ENCODE measurements at places on chromosomes 12 and 14.

- DNase-seq, result no peak
Observed at GRCh38 chr14:87387806-87388205, 605.2 kb downstream of the GALC start.

- no peak for DNase-seq
Observed at GRCh38 chr12:124534776-124535740, 32.4 kb downstream of the NCOR2 start.

DNA sequence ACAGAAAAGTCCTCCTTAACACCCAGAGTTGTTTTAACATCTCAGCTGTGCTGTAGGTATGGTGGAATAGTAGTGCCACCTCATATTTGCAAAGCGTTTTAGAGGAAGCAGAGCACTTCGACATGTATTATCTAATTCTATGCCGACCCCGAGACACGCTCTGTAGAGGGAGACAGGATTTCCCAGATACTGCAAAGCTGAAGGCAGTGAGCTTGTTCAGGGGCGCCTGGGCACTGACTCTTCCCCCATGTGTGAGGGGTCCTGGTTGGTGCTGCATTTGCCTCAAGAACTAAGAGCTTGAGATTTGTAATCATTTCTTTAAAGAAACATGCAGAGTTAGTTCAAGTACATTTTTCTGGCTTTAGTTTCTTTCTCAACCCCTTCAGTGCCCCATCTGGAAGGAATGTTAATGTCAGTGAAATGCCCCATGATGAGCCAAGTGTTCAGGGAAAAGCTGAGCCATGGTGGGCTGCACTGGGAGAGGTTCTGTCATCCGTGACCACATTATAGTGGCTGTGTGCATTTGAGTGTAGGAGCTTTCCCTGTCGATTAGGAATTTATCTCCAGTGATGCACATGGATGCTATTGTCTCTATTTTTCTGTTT lies 66.3 kb downstream of the MBIP start:
- DNase-seq, result peak; percentile 7

DNA sequence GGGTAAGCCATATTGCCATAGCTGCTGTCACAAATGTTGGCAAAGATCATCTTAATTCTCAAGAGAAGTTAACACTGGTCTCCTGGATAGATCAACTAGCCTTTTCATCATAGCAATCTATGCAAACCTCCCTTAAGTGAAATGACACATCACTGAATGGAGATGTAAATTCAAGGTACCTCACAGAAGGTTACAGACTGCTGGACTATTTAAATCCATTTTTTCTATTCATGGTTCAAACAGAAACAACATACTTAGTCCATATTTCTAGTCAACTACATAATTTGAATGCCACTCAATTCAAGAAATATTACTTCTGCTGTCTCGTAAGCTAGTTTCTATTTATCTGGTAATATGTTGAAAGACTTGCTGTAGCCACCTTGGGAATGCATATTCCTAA lies 748.3 kb downstream of the C12orf50 start:
- DNase-seq, result no peak

DNA sequence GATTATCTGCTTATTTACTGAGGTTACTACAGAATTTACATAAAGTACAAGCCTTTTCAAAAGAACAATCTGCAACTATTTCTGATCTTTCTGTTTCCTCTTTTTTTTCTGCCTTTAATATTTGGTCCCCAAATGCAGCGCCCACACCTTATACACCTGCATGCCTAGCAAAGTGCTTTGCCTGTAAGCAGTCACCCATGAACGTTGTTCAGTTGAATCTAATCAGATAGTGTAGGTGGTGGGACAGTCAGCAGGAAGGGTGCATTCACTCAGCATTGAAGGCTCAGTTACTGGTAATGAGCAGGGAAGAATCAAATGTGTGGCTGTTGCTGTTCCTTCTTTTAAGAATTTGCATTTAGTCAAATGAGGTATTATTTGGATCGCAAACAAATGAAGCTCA lies 108.4 kb downstream of the GPR135 start:
- DNase-seq, result no peak

DNA sequence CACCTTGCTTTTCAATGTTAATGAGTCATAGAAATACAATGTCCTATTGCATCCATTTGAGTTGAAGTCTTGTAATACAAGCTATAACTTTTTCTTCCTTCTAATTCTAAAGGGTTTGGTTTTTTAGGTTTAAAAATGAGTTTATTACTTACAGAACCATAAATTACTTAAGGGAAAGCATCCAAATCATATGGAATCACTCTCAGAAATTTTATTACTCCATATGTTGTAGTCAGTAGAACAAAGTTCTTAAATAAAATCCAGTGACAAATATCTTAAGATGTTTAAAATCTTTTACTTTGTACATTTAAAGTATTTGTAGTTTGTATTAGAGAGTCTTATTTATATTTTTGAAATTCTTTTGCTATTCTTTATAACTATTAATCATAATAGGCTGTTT lies 253.2 kb downstream of the IPO8 start:
- DNase-seq, result no peak

GRCh38 chr14:94346841-94347240 lies 23.7 kb upstream of the SERPINA6 start:
- DNase-seq, result no peak

- peak; percentile 72 for DNase-seq
Observed at GRCh38 chr12:18139989-18140596, 50.1 kb upstream of the RERGL start.

- DNase-seq, result no peak
Observed at GRCh38 chr12:18428416-18428815, 167.1 kb downstream of the PIK3C2G start.

DNA sequence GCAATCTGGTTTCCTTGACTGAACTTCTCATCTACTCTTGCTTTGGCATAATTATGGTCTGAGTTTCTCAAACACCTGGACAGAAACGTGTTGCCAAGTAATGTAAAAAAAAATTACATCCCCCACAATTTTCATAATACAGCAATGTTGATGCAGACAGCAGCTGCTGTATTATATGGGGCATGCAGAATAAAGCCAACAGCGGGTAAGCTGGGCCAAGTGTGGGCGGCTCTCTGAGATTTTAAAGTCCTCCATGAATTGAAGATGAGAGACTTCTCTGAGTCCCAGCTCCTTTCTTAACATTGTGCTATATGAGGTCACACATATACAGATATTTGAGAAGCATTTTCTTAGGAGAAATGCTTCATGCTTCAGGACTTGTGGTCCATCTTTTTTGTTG lies 881.2 kb downstream of the GALC start:
- DNase-seq, result no peak

DNA sequence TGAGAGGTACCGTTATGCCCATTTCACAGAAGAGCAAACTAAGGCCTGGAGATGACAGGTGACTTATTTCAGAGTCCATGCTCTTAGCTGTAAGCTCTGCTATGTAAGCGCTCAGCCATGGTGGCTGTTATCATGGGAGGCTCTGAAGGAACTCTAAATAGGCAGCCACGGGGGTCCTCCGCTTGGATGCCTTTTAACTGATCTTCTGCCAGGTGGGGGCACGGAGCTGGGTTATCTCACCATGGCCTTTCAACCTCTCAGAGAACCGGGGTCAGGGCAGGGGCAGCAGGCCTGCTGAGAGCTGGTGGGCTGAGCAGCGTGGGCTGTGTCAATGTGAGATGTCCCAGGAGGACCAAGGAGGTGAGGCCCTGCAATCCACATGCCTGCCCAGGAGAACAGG lies 49.7 kb upstream of the RBM19 start:
- no peak for DNase-seq

DNA sequence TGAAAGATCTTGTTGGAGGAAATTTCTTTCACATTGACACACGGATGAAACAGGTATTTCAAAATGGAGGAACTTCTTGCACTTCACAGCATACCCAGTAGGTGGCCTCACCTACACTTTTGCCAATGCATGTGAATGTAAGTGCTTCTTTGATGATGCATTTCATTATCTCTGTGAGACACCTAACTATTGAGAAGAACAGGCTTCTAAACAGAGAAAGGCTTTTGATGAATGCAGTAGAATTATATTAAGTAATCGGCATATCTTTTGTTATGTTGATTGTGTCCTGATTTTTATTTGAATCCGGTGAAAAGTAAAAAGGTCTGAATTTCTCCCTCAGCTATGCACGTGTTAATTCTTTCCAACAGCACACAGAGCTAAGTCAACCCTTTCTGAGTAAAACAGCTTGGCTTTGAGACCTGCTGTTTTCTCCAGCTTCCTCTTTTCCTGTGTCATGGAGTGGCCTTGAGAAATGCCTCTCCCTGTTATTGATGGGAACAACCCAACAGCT lies 399.0 kb downstream of the NAV3 start:
- DNase-seq, result peak; percentile 46

DNA sequence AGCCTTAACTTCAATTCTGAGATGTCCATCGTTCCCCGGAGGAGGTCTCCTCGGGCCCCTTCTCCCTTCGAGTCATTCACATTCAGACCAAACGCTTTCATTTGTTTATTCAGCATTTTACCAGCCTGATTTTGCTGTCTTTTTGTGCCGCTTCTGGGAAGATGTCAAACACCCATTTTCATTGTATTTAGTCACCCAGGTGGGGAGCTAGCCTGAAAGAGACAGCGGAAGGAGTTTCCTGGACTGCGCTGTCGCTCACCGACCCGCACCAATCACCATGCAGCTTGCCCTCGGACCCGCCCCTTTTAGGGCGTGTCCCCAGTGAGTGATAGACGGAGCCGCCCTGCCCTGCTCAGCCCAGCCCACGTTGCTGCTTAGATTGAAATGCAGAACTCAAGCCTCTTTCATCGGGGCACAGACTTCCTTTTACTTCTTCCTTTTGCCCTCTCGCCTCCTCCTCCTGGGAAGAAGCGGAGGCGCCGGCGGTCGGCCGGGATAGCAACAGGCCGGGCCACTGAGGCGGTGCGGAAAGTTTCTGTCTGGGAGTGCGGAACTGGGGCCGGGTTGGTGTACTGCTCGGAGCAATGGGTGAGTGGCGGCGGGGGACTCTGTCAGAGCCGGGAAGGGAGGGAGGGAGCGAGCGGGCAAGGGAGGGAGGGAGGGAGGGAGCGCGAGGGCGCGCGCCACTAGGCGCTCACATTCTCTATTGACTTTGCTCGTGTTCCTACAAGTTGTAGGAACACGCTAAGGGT lies at the start of gene PAX9:
Gene PAX9, plus strand, starts transcription at position 355 of the 752 bp plus-strand sequence. Its CDS starts 230 bp downstream, at position 585.
- peak; percentile 58 for DNase-seq

GRCh38 chr12:92722897-92723296 lies 20.1 kb downstream of the PLEKHG7 start:
- no peak for DNase-seq

DNA sequence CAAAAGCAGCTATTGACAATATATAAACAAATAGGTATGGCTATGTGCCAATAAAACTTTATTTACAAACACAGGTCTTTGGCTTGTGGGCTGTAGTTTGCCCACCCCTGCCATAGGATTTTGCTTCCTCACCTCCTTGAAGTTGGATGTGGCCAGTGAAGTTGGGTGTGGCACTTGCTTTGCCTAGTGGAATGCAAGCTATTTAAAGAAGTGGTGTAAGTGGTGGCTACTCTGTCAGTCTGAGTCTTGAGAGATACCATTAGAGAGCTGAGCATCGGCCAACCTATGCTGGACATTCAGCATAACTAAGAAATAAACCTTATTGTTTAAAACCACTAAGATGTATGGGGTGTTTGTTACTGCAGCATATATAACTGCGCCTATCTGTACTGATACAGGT lies 321.3 kb downstream of the RGS6 start:
- no peak for DNase-seq

- no peak for DNase-seq
Observed at GRCh38 chr14:56782711-56783110, 27.6 kb downstream of the OTX2 start.

DNA sequence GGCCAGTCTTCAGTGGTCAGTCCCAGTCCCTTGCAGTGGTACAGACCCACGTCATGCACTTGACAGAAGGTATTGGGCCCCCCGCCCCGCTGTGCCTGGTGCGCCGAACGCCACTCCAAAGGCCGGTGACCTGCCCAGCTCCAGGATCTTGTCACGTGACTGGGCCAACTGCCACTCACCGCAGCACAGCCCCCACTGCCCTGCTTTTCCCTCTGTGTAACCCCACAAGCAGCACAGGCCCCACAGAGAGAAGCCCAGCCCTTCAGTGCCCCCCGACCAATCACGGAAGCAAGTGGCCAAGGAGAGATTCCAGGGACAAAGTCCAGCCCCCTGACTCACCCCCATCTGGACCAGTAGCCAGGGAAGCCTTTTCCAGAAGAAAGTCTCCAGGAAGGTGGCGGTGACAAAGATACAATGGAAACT lies 498 bp downstream of the GPR132 start:
- peak; percentile 10 for DNase-seq

- peak; percentile 37 for DNase-seq
Observed at GRCh38 chr14:31159682-31160296, 47.8 kb downstream of the HECTD1 start.

GRCh38 chr12:47082283-47082682 lies 2.5 kb upstream of the AMIGO2 start:
- DNase-seq, result no peak

GRCh38 chr12:124786061-124786964 lies 77.4 kb downstream of the SCARB1 start:
- peak; percentile 94 for DNase-seq

- DNase-seq, result no peak
Observed at GRCh38 chr14:100651999-100652508, 64.8 kb upstream of the BEGAIN start.

Measured in cardiac fibroblast (primary cell).